ENCODE measurements at places on chromosomes 7 and 10. TPM values are rescaled to one million over a fixed set of nuclear protein-coding genes. Genes with fewer than 3 reads are reported as not detected.

KCNIP2 gene
- total RNA-seq, result 3.1 TPM

GRCh38 chr10:72730479-72730878 lies 38.5 kb downstream of the MCU start:
- no peaks in the 10 kb centered on the region for H3K36me3 ChIP-seq
- no peak overlapping the region for H3K4me3 ChIP-seq
- DNase-seq, result no peak
- no peaks in the 10 kb centered on the region for H3K27me3 ChIP-seq
- no peaks in the 10 kb centered on the region for H3K4me1 ChIP-seq

GRCh38 chr10:90741926-90742565 lies 115.8 kb downstream of the HTR7 start:
- H3K4me3 ChIP-seq, result no peak overlapping the region
- DNase-seq, result peak; percentile 6
- H3K27ac ChIP-seq, result no peak overlapping the region
- H3K4me1 ChIP-seq, result no peaks in the 10 kb centered on the region
- H3K36me3 ChIP-seq, result no peaks in the 10 kb centered on the region

GRCh38 chr7:123594813-123595241 lies 6.8 kb upstream of the ASB15 start:
- DNase-seq, result no peak
- H3K36me3 ChIP-seq, result no peaks in the 10 kb centered on the region
- no peak overlapping the region for H3K4me3 ChIP-seq
- no peaks in the 10 kb centered on the region for H3K4me1 ChIP-seq

DNA sequence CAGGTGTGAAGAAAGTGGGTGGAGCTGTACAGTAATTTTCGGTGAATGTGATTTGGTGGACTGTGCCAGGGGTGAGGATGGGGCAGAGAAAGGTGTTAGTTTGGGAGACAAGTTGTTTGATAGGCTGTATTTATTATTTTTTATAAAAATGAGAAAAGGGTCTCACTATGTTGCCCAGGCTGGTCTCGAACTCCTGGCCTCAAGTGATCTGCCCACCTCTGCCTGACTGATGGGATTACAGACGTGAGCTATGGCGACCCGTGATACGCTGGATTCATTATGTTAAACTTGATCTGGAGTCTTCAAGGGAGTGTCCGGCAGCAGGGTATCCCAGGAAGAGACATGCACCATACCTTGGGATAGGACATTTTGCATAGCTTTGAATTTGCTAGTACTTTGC lies 1.3 kb downstream of the KAT6B start:
- DNase-seq, result no peak
- H3K4me3 ChIP-seq, result no peak overlapping the region
- H3K27me3 ChIP-seq, result no peaks in the 10 kb centered on the region
- H3K27ac ChIP-seq, result no peak overlapping the region
- peaks cover 5% of the 10 kb centered on the region for H3K4me1 ChIP-seq

DNA sequence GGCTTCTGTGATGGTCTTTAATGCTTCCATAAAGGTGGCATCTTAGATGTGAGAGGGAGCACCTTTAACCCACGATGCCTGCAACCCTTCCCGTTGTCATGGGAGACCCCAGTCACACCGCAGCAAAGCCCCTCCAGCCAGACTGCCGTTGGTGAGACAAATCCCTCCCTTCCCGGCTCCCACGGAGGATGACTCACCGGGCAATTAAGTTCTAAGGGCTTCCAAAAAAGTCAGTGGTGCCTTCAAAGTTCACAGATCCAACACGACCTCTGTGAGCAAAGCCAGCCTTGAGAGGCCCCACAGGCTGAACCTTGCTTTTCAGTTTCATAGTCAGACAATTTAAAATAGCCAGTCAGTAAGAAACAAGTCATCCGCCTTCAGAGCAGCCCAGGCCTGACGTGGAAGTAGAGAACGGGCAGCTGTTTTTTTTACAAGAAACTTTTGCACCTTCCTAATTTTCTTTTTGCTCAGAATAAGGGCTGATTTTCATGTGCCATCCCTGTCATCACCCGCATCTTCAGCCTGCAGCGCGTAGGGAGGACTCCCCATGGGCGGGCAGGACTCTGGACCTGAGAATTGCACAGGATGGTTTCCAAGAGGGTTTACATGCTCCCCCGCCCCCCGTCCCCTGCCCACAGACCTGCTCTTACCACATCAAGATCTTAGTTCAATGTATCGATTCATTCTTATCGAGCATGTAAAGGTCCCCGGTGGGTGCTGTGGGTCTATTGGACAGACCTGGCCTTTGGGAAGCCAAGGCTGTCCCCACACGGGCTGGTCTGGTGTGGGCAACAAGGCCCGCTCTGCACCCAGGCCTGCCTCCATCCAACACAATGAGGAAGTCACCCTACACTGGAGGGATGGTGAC lies 333.9 kb downstream of the DNAJB6 start:
- H3K27me3 ChIP-seq, result peaks cover 3% of the 10 kb centered on the region
- H3K27ac ChIP-seq, result no peak overlapping the region
- no peaks in the 10 kb centered on the region for H3K4me1 ChIP-seq
